Stimulated activated CD8-positive, alpha-beta memory T cell treated with anti-CD3 and anti-CD28 coated beads, Interleukin-2, amount 100 ng/mL, for 1 hour (primary cell): ENCODE measurements at places on chromosomes 7 and 10.

- no peak for DNase-seq
Observed at GRCh38 chr7:30474893-30475292, 3.7 kb downstream of the NOD1 start.

- no peak for DNase-seq
Observed at GRCh38 chr10:34434119-34434594, 380.9 kb downstream of the PARD3 start.

DNA sequence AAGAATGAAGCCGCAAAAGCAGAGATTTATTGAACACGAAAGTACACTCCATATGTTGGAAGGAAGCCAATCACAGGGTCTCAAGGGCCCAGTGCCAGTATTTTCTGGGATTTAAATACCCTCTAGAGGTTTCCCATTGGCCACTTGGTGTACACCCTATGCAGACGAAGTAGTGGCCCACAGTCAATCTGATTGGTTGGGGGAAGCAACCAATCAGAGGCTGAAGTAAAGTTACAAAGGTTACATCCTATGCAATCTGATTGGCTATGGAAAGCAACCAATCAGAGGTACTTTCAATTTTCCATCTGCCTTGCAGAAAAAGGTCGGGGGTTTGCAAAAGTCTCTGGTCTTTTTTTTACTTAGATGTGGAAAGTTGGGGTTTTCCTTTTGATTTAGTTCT lies 481.3 kb upstream of the NRP1 start:
- no peak for DNase-seq

DNA sequence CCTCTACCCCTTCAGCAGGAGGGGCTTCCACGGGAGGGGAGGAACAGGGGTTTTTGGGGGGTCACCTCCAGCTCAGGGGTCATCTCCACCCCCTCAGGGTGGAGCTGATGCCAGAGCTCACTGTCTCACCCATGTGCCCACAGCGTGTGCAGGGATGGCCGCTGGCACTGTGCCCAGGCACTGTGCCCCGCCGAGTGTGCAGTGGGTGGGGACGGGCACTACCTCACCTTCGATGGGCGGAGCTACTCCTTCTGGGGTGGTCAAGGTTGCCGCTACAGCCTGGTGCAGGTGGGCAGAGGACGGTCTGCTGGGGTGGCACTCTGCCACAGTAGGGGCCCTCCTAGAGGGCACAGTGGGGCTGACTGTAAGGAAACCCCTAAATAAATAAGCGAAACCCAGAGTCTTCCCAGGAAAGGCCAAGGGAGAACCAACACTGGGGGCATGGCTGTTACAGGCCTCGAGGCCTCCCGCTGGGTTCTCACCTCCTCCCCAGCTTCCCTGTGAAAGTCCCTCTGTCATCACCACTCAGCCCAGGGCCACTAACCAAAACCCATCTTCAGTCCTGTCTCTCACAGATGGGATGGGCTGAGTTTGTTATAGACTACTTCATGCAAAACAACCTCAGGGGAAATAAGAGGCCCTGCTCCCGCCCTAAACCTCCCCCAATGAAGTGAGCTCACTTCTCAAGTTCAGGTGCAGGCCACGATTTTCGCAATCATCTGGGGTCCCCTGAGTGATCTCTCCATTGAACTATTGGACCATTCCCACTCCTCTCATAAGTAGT lies 7.4 kb upstream of the ZNF467 start:
- DNase-seq, result no peak

DNA sequence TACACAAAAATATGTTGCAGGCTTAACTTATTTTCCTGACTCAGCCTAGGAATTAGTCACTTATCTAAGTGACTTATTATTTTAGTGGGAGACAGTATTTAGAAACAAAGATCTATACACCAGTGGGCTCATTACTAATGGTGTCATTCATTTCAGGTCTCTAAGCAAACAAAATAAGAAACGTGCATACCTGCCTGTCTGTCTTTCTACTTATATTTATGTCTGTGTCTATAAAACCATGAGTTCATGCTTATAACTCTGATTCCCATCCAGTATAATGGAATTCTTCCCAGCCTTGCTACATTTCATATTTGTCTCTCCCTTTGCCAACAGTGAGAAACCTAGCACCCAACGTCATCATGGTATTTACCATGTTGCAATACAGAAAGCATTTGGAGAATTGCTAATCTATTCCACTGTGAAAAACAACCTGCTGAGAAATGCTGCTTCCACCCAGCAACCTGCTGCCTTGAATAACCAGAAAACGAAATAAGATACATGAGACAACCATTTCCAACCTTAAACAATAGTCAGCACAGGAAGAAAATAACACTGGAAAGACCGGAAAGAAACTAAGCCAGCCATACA lies 501.0 kb downstream of the GLRX3 start:
- no peak for DNase-seq

GRCh38 chr10:62302760-62303159 lies 34.1 kb upstream of the RTKN2 start:
- no peak for DNase-seq

GRCh38 chr7:105337529-105337928 lies 51.2 kb downstream of the SRPK2 start:
- no peak for DNase-seq

DNA sequence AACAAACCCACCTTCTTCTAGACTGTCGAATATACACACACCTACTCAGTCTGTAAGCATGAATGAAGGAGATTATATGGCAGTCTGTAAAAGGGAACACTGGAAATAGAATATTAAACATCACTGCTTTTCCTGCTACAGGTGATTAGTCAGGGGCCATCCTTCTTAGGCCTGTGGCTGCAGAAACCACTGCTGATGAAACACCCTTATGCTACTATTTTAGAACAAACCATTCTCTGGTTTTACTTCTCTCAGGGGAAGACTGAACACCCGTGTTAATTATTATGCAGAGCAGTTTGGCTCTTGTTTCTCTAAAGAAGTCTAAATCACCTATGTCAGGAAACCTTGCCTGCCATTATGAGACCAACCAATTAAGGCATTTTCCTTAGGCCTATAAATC lies 351.1 kb upstream of the KLF6 start:
- no peak for DNase-seq

GRCh38 chr10:76882245-76882644 lies 755.4 kb downstream of the KCNMA1 start:
- no peak for DNase-seq

- DNase-seq, result no peak
Observed at GRCh38 chr10:104045151-104046089, 40.3 kb downstream of the COL17A1 start.

DNA sequence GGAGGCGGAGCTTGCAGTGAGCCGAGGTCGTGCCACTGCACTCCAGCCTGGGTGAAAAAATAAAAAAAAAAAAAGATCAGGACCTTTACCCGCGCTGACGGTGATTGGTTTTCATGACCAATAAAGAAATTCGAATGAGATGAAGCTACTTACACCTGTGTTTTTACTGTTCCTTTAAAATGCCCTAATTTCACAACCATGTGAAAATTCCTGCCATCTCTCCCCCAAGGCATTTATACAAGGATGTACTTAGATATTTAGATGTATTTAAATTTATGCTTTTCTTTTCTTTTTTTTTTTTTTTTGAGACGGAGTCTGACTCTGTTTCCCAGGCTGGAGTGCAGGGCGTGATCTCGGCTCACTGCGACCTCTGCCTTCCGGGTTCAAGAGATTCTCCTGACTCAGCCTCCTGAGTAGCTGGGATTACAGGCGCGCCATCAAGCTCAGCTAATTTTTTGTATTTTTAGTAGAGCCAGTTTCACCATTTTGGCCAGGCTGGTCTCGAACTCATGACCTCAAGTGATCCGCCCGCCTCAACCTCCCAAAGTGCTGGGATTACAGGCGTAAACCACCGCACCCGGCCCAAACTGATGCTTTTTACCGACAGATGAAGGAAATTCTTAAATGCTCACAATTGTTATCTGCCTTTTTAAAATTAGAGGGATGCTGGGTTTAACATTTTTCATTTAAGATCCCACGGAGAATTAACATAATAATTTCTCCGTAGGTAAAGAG lies 3.1 kb upstream of the PHYH start:
- no peak for DNase-seq

GRCh38 chr7:16708511-16708910 lies 45.0 kb upstream of the TSPAN13 start:
- no peak for DNase-seq

- DNase-seq, result no peak
Observed at GRCh38 chr10:31956200-31956946, 27.7 kb upstream of the ARHGAP12 start.

GRCh38 chr7:157397731-157398691 lies 61.2 kb downstream of the DNAJB6 start:
- no peak for DNase-seq

GRCh38 chr10:13816195-13816925 lies 229.6 kb downstream of the PRPF18 start:
- no peak for DNase-seq

- no peak for DNase-seq
Observed at GRCh38 chr10:112526139-112526538, 79.1 kb downstream of the VTI1A start.

- no peak for DNase-seq
Observed at GRCh38 chr10:98213740-98214139, 54.3 kb downstream of the LOXL4 start.

DNA sequence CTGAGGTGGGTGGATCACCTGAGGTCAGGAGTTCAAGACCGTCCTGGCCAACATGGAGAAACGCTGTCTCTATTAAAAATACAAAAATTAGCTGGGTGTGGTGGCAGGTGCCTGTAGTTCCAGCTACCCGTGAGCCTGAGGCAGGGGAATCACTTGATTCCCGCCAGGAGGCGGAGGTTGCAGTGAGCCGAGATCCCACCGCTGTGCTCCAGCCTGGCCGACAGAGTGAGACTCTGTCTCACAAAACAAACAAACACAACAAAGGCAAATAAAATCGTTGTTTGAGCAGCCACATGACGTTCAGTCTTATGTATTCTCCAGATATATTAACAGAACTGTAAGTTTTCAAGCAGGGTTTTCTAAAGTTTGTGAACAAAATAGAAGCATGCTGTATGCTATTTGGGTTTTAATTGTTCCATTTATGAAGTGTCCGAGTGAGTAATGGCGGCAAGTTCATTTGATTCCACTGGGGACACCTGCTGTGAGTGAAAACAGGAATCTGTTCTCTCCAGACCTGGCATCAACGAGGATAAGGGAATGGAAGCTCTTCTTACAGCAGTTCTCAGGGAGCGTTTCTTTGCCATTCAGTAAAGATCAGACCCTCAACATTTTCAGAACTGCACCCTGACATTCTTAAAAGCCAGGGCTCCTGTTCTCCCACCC lies 122.5 kb upstream of the PITRM1 start:
- no peak for DNase-seq

- DNase-seq, result no peak
Observed at GRCh38 chr10:62687230-62687748, 117.2 kb upstream of the ADO start.

DNA sequence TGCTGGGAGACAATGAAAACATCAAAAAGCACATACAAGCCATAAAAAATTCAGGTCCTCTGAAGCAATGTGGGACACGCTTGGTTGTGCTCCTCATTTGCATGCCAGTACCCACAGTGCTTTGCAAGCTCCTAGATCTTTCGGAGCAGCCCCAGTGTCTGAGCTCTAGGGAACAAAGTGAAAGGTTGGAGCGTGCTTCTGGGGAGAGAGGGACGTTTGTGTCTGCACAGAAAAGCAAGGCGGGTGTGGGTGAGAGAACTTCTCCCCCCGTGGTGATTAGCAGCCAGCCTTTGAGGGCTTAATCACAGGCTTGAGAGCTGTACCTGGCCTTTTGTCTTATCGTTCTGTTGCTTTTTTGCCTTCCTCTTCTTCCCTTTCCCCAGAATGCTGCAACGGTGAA lies 76.7 kb upstream of the HABP2 start:
- DNase-seq, result no peak

GRCh38 chr7:23788843-23789242 lies 78.8 kb downstream of the STK31 start:
- no peak for DNase-seq

- DNase-seq, result no peak
Observed at GRCh38 chr10:82564353-82565196, 689.6 kb downstream of the NRG3 start.

GRCh38 chr10:60114765-60115586 lies 208.6 kb upstream of the CCDC6 start:
- no peak for DNase-seq

DNA sequence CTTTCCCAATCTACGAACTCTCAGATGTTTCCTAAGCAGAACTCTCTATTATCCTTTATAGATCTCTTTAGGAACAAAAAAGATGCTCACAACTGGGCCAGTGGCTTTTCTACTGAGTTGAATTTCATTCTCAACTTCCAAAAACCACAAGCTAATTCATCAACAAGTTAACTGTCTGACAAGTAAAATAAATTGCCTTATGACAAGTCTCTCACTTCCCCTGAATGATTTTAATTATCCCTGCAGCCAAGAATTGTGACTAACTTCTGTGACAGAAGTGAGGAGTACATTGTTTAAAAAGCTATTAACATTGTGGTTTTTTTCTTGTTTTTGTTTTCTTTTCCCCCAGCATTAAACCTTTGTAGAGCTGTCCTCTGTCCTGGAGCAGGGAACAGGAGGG lies 343.1 kb downstream of the HPSE2 start:
- no peak for DNase-seq

DNA sequence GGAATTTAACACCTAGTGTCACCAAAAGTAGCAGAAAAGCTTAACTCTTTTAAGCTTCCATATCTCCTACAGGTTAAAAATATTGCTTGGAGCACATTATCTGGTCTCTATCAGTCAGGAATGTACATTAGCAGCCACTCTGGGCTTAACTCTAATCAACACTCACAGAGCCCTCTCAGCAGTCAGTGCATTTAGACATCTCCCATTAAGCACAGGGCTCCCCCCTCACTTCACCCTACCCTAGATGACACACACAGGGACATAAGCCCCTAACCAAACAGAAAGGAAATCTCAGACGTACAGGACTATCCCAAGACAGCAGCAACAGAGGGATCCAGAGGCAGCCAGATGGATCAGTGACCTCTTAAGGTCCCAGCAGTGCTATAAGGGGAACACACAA lies 26.4 kb downstream of the FBXW4 start:
- no peak for DNase-seq

DNA sequence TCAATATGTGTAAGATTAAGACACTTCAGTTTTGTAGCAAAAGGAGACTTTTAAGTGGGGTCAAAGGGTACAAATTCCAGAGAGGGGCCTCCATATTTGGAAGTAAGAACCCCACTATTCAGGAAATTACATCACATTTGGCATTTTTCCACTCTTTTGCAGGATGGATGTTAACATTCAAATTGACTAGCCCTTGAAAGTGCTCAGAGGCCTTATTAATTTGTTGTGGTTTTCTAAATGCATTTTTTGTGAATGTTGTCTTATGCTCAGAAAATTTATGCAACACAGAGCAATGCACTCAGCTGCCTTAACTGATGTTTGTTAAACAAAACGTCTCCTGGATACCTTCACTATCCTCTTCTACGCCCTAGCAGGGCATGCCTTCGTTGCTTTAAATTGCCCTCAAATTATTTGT lies 50.9 kb upstream of the PDLIM1 start:
- no peak for DNase-seq

- DNase-seq, result peak; percentile 66
Observed at GRCh38 chr10:128069351-128070051, 56.7 kb downstream of the MKI67 start.
